ENCODE measurements at places on chromosomes 1 and 21.

- DNase-seq: peak; percentile 4
These were observed 1.7 kb downstream of the PIP5K1A start for GRCh38 chr1:151199873-151200581.

DNA sequence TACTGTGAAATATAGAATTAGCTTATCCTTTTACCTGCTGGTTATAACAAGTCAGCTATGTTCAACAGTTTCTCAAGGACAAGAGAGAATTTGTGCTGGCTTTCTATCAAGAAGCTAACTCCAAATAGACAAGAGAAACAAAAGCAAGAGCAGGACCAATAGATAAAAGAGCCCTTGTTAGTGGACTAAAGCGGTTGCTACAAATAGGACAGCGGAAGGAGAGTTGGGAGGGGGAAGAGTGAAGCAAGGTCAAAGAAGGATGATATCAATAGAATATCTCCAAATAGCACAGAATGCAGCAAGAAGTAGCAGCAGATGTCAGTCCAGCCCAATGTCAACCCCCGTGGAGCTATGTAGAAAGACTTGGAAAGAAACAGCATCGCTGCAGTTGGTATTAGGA is 53.0 kb upstream of the AKT3 start:
- DNase-seq: no peak

- DNase-seq: no peak
These were observed 42.7 kb downstream of the EBNA1BP2 start for GRCh38 chr1:43129426-43129825.

GRCh38 chr21:34072145-34073031 is 990 bp upstream of the MRPS6 start:
- DNase-seq: no peak

GRCh38 chr1:53349369-53349835 is 21.5 kb upstream of the LRP8 start:
- no peak for DNase-seq

DNA sequence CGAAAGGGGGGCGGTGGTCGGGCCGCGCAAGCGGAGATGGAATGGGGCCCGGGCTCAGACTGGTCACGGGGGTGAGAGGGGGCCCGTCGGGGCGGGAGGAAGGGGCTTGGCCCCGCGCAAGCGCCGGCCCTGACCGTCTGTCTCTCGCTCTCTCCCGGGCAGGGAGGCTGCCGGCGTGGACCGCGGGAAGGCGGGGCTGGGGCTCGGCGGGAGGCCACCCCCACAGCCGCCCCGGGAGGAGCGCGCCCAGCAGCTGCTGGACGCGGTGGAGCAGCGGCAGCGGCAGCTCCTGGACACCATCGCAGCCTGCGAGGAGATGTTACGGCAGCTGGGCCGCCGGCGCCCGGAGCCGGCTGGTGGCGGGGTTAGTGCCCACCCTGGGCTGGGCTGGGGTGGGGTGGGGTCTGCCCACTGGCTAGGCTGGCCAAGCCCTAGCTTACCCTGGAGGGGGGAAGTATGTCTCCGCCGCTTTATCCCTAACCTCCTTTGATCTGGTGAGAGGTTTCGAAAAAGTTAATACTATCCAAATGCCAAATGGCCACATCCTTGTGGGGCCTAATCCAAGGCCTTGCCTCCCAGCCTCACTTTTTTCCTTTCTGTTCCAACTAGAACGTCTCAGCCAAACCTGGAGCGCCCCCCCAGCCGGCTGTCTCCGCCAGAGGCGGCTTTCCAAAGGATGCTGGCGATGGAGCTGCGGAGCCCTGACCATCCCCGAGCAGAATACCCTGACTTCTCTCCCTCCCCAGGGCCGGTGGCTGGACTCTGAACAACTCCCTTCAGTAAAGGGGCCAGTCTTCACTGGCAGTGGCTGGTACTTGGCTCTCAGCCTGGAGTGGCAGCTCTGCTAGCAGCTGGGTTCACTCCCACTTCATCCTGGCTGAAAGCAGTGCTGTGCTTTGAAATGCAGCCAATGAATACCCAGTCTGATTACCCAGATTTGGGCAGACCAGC is 636 bp upstream of the YRDC start:
- DNase-seq: peak; percentile 39

DNA sequence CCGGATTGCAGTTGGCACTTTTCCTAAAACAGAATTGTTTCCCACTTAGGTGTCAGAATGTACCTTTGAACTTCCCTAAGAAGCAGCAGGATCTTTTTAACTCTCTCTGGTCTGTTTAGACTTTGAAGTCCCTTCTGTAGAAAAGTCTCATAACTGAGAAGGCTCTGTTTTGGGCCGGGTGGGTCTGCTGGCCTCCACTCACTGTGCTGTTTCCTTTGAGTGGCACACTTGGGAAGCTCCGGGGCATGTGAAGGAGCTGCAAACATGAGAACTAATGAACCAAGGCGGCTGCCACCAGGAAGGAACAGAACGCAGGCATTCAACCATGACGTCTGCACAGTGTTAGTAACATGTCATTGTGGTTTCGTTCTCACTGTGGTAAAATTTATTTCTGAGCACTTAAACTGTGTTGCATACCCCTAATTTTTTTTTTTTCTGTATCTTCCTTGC is 19.5 kb upstream of the NCMAP start:
- peak; percentile 40 for DNase-seq

GRCh38 chr1:26218906-26219494 is 15.0 kb upstream of the CEP85 start:
- no peak for DNase-seq

GRCh38 chr21:41892726-41893125 is 13.6 kb upstream of the PRDM15 start:
- no peak for DNase-seq

DNA sequence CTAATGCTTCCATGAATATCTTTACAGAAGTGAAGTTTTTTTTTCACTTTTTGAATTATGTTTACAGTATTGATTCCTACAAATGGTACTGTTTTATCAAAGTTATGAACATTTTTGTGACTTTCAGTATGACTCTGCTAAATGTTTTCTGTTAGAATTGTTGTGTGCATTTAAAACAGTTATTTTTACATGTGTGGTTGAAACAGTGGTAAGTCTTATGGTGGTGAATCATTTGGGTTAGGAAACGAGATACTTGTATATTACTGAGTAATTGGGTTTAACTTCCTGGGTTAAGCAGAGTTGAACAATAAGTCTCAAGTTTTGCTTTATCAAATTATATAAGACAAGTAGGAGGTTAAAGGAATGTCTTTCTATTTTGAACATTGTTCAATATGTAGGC is 66.8 kb downstream of the VPS13D start:
- no peak for DNase-seq

DNA sequence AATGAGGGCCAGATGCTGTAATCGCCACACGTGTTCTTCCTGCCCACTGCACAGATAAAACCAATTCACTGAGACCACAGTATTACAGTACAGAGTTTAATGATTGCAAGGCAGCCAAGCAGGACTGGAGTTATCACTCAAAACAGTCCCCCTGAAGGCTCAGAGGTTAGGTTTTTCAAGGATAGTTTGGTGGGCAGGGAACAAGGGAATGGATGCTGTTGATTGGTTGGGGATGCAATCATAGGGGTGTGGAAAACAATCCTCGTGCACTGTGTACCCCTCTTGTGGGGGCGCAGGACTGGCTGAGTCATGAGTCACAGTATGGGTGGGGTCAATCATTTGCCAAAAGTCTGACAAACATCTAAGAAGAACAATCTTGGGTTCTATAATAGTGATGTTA is 12.4 kb upstream of the USP1 start:
- no peak for DNase-seq

GRCh38 chr1:182442333-182442732 is 7.6 kb upstream of the RGSL1 start:
- no peak for DNase-seq

DNA sequence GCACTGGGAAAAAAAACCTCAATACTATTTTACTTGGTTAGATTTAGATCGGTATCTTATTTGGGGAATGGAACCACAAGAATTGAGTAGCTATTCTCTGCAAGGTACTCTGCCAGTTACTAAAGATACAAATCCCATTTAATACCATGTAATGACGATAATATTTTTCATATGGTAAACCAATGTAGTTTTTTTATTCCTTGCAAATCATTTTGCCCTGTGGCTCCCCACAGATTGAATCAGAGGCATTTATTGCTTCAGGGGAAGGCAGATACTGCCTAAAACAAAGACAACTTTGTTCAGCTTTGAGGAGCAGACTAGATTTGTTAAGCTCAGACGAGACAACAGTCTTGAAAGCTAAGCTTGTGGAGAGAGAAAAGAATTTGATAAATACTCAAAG is 226.7 kb upstream of the RUNX1 start:
- no peak for DNase-seq

GRCh38 chr1:244865028-244865371 is 657 bp upstream of the HNRNPU start:
- no peak for DNase-seq

DNA sequence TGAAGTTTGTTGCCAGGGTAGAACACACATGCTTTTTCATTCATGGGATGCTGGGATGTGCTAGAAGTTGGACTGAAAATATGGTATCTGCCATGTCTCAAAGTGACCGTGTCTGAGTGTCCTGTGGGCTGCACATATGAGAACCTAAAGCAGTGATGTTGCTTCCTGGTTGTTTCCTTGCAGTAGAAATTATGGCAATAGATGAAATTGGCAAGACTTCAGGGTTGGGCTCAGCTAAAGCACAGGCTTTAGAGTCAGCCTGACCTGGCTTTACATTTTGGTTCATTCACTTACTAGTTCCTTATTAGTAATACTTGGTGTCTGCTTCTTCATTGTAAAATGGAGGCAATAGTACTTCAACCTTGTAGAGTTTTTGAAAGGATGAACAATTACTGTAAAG is 2.2 kb downstream of the LAMC2 start:
- DNase-seq: no peak

DNA sequence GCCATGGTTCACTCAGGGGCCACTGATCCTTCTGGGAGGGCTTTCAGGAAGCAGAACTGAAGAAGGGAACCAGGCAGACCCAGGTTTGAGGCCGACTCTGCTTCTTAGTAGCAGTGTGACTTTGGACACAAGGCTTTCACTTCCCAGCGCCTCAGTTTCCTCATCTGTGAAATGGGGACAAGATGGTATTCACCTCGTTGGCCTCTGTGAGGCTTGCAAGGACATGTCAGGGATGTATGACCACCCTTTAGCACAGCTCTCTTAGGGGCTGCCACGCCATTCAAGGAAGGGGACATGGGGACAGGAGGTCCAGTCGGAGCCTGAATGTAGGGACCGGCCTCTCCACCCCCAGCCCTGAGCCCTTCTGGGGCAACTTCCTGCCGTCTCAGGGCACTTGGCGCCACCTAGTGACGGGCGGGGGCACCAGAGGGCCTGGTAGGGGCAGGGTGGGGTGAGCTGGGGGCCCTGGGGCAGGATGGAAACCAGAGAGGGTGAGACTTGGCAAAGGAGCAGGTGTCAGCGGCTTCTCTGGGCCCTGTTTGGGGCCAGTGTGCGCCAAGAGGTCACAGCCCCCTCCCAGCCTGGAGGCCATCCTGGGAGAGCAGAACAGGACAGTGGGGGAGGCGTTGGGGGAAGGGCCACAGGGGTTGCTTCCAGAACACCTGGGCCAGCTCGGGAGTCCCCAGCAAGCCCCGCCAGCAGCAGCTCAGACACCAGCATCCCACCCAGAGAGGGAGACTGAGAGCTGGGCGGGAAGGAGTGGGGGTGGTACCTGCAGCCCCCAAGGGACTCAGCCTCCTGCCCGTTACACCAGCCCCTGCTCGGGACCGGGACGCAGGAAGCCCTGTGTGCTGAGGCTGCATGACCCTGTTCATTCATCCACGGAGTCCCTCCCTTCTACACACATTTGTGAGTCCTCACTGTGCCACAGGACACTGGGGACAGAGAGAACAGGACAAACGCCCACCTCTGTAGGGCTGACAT is 102.5 kb upstream of the TARDBP start:
- peak; percentile 78 for DNase-seq

GRCh38 chr1:218361298-218362065 is 16.3 kb downstream of the TGFB2 start:
- DNase-seq: no peak

DNA sequence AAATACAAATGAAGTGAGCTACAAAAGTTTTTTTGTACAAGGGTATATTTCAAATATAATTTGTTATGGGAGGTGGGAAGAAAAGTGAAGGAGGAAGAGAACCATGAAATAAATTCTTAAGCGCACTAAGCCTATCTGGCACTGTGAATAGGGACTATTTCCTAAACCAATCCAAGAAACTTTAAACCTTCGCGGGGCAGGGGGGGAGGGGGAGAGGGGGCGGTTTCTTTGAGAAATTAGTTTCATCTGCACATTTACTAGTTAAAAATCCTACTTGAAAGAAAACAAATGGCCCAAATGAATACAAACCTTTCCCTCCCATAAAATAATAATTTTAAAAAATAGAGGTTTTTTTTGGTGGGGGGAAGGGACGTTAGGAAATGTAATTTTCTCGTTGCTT is 364 bp downstream of the GOLPH3L start:
- DNase-seq: no peak

- no peak for DNase-seq
These were observed 4.2 kb upstream of the S100A12 start for GRCh38 chr1:153379591-153379990.

- DNase-seq: no peak
These were observed 36.8 kb downstream of the RAB3GAP2 start for GRCh38 chr1:220235462-220235861.

- no peak for DNase-seq
These were observed 18.5 kb upstream of the CLIC4 start for GRCh38 chr1:24726741-24727140.

DNA sequence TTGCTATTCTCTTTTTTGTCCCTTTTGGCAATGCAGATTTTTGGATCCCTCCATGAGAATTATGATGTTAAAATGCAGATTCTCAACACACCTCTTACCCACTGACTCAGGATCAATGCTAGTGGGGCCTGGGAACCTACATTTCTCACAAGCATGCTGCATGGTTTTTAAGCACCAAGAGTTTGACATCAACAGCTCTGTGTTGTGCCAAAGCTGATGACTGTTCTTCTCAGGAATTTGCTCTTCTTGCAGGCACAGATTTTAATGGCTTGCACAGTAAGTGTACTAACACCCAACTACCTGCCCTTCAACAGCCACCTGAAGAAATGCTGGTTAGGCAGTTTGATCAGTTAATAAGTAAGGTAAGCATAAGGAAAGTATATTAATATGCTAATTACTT is 468.7 kb downstream of the PTBP2 start:
- no peak for DNase-seq

DNA sequence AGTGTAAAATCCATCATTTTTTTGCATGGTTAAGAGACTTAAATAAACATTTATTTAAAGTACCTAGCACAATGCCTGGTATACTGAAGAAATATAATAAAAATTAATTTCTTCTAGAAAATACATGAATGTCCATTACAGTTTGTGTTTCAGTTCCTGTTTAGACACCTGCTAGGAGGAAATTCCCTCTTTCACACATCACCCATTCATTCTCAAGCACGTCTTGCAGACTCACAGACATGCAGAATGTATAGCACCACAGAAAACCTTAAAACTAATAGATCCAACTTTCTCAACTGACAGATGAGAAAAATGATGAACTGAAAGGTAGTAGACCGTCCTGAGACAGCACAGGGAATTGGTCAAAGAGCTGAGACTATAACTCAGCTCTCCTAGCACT is 172.2 kb upstream of the C8B start:
- no peak for DNase-seq

DNA sequence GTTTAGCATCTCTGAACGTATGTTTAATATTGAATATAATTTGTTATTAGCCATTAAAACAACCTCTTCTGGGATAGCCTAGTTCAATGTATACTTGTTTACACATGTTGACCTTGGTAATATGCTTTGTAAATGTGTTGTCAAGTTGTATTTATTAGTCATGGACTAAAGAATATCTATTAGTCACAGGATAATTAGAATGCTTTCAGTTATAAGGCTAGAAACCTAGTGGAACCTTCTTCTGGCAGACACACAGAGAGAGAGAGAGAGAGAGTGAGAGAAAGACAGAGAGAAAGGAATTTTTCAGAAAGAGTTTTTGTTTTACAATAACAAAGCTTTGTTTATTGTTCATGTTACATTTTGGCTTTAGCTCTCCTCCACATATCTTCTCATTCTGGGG is 181.1 kb upstream of the APP start:
- no peak for DNase-seq
